ENCODE measurements at places on chromosomes 16 and 17.

GRCh38 chr16:9393591-9393990 lies 302.1 kb downstream of the HAPSTR1 start:
- no peak for DNase-seq

DNA sequence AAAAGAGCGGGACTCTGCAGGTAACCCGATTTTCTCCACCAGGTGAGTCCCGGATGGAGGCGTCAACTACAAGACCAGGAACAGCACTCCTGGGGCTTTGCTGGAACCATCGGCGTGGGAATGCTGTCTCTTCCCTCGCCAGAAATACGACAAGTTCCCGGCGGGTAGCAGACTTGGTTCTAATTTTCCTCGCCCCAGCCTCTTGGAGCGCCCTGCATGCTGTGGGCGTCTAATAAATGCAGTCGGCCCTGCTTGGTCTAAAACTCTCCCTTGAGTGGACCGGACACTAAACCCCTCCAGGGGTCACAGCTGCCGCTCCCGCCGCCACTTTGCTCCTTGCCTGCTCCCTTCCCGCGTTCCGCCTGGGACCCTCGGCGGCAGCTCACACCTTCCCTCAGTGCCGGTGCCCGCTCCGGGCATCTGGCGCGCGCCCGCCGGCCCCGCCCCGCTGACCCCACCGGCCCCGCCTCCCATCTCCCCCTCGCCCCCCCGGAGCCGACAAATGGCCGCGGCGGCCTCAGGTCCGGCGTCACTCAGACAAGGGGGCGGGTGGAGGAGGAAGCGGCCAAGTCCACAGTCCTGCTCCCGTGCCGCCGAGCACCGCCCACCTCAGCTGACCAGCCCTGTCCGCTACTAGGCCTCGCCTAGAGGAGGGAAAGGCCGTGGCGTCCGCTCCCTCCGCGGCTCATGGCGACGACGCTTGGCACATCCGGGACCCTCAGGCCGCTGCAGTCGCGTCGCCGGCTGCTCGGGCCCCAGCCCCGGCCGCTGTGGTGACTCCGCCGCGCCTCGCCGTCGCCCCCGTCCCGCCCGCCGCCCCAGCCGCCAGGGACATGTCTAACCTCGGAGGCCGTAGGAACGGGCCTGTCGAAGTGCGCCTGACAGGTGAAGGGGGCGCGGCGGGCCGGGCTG lies 65.8 kb downstream of the KPNA2 start:
- peak; percentile 96 for DNase-seq

DNA sequence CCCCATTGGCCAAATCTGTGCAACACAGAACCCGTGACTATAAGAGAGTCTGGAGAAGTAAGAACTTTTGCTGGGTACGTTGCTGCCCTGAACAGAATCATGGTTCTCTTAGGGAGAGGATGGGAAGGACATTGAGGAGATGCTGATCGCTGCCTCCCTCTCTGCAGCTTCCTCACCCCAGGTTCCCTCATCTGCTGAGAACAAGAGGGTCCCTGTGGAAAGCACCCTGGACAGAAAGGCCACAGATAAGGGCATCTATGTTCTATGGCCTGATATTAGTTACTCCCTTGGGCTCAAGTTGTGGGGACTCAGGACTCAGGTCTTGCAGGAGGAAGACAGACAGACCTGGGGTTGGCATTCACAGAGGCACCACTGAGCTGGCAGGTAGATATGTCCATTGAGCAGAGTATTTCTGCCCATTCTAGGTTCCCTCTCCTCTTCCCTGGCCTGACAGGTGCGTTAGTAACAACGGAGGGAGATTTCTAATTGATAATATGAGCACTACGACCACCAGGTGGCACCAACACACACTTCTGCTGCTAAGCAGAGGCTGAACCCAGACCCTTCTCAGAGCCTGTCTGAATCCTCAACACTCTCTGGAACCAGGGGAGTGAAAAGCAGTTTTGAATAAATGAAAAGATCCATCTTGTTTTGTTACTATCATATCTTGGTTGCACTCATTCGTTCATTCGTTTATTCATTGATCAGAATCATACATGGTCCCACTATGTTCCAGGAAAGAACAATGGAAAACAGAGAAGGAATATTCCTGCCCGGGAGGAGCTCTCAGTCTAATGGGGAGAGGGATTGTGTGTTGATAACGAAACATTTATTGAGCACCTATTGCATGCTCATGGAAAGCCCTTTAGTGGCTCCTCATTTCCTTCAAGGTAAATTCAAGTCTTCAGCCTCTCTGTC lies 56.4 kb downstream of the SLC6A2 start:
- peak; percentile 70 for DNase-seq

GRCh38 chr17:44604768-44605485 lies 47.6 kb downstream of the FZD2 start:
- no peak for DNase-seq

- DNase-seq = no peak
Observed at GRCh38 chr17:40598619-40599467, 33.6 kb upstream of the CCR7 start.

DNA sequence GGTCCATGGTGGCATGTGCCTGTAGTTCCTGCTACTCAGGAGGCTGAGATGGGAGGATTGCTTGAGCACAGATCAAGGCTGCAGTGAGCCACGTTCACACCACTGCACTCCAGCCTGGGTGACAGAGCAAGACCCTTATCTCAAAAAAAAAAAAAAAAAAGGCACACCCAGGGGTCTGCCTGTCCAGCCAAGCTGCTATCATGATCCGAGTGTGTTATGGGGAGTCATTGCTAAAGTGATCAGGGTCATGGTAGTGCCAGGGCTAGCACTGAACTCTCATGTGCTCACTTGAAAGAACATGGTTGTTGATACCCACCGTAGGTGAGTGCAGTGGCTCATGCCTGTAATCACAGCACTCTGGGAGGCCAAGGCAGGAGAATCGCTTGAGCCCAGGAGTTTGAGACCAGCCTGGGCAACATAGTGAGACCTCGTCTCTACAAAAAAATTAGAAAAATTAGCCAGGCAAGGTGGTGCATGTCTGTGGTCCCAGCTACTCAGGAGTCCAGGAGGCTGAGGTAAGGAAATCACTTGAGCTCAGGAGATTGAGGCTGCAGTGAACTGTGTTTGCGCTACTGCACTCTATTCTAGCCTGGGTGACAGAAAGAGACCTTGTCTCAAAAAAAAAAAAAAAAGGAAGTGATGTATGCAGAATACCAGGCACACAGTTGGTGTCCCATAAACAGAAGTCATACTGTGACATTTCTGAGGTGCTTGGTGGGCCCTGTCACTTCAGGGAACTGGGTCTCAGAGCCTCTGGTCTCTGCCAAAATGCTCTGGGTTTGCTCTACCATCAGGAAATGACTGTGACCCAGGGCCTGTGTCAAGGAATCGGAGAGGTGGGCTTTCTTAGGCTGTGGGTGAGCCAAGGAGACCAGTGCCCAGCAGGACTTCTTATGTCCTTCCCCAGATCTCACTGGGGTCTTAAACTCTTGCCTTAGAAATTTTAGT lies 2.2 kb downstream of the PRM1 start:
- no peak for DNase-seq

DNA sequence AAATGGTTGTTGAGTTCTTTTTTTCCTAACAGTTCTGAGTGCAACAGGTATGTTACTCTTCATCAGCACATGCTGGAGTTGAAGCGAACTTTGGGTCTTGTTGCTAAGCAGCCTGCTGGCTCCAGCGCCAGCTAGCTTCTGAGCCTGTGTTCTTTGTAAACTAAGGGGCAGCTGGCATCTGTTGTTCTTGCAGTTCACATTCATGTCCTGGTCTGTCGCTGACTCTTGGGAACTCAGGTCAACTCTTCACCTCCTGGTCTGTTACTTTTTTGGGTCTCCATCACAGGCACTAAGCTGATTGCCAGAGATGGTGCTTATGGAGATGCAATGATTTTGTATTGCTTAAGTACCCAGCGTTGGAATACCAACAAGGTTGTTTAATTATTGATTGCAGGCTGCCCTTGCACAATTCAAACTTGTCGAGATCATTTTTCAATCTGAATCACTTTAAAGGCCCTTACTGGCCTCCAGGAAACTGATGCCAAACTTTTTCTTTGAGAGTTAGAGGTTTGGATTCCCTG lies 40.9 kb downstream of the USP10 start:
- no peak for DNase-seq

- peak; percentile 73 for DNase-seq
Observed at GRCh38 chr17:41615454-41615853, 2.9 kb upstream of the KRT16 start.
